Fibroblast of skin of right quadriceps (primary cell): ENCODE measurements at places on chromosomes 11 and 22.

GRCh38 chr22:49500076-49500460 is 327.6 kb downstream of the BRD1 start:
- DNase-seq, result no peak

- no peak for DNase-seq
Observed at GRCh38 chr22:50420015-50420414, 54.8 kb downstream of the SBF1 start.

GRCh38 chr22:32127904-32128303 is 31.2 kb downstream of the C22orf42 start:
- DNase-seq, result no peak

DNA sequence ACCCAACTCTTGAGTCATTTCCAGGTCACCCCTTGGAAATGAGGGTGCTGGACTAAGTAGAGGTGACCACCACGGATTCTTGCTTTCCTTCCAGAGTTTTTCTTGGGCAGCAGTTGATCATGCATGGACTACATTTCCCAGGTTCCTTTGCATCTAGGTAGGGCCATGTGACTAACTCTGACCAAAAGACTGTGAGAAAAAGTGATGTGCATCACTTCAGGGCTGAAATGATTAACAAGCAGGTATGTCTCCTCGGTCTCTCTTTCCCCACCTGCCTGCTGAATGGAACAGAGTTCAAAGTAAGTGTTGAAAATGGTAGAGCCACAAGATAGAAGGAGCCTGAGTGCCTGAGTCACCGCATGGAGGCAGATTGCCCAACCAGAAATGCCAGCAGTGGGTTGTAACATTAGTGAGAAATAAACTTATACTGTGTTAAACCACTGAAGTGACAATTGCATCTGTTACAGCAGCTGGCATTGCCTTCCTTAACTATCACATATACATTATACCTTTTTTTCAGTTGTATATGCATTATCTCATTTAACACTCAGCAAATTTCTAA is 113.5 kb downstream of the MN1 start:
- no peak for DNase-seq

GRCh38 chr22:37696657-37697537 is at the start of gene TRIOBP:
Gene TRIOBP (plus strand): TSS chr22:37697048. CDS start chr22:37701366, 4,318 bp downstream.
- DNase-seq, result peak; percentile 96

DNA sequence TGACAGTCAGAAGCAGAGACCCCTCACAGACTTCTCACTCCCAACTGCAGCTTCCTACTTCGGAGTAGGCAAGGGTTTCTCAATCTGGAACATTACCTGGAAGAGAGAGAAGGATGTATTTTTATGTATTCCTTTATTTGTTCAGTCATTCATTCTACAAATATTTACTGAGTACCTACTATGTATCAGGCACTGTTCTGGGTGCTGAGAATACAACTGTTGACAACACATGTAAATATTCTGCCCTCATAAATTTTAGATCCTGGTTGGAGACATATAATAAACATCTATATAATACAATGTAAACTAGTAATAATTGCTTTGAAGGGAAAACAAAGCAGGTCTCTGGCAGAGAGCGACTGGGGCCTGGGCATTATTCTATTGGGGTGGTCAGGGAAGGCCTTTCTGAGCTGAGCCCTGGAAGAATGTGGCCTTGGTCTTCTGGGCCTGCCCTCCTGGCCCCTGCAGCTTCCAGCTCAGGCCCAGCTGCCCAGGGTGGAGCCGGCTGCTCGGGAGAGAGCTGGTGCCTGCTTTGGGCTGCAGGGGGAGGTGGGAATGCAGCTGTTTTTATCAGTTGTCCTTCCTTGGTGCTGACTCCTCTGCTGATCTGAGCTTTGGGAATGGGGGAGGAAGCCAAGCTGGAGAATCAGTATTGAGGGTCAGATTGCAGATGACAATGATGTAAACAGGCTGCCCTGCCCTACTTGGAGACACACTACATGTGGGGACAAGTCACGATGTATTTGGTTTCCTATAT is 46.8 kb downstream of the PKNOX2 start:
- no peak for DNase-seq
